Activated CD4-positive, alpha-beta T cell treated with anti-CD3 and anti-CD28 coated beads, Interleukin-10, Interleukin-2, amounts not matched to agents 100 ng/mL and 50 ng/mL, durations not matched to agents 16 hours and 8 hours (primary cell): ENCODE measurements at places on chromosomes 1 and 21.

- DNase-seq: no peak
Measured at GRCh38 chr1:116496380-116496779, 74.4 kb downstream of the CD58 start.

DNA sequence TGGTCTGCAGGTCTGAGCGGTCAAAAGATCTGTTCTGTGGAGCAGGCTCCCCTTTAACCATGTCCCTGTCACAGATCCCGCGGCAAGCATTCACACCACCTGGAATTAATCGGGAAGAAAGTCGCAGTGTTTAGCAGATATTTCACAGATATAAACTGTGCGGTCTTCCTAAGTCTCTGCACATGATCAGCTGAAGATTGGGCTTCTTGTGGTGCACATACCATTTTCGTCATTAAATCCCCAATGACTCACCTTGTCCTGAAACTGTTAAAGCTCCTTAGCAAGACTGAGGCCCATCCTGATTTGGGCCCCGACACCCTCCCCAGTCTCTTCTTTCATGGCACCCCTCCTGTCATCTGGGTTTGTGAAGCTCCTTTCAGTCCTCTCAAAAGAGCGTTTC is 158.8 kb downstream of the KIF26B start:
- DNase-seq: no peak

DNA sequence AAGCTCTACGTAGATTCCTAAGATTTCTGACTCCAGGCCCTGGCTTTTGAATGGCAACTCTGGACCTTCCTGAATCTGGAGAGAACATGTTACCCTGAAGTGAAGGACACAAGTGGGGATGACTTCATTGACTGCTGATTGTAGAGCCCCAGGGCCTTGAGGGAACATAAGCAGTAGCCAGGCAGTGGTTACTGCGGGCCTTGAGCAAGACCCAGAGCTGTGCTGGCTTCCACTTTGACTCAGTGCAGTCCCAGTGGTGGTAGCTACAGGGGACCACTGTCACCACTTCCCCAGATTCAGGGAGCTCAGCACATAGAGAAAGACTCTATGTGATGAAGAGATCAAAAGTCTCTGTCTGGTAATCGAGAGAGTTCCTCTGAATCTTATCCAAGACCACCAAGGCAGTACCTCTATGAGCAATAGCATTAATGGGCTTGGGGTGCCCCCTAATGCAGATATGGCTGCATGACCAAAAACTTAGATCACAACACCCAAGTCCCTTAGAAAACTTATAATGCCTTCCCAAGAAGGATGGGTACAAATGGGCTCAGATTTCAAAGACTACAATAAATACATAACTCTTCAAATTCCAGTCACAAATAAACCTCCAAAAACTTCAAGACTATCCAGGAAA is 1278.3 kb downstream of the AMY1C start:
- no peak for DNase-seq

DNA sequence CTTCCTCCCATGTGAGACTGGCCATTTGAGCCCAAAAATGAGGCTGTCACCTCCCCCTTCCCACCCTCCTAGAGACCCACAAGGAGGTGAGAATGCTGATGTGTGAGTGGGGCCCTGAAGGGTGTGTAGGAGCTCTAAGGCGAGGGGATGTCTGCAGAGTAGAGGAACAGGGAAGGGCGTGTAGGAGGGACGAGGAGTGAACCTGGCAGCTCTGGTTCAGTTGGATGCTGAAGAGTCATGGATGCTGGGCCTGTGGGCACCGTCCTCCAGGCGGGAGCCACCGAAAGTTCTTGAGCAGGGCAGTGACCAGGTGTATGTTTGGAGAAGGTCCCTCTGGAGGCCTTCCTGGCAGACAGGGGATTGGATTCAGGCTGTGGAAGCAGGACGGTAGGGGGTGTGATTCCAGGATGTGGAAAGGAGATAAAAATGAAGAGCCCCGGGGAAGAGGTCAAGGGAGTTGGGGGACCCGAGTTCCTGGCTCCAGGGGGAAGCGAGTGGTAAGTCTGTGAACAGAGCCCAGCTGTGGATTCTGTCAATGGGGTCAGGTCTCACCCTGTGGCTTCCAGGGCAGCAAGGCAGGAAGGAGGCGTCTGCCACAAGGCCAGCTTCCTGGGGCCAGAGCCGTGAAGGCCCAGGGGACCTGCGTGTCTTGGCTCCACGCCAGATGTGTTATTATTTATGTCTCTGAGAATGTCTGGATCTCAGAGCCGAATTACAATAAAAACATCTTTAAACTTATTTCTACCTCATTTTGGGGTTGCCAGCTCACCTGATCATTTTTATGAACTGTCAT is 7.9 kb downstream of the SAMD11 start:
- DNase-seq: no peak

DNA sequence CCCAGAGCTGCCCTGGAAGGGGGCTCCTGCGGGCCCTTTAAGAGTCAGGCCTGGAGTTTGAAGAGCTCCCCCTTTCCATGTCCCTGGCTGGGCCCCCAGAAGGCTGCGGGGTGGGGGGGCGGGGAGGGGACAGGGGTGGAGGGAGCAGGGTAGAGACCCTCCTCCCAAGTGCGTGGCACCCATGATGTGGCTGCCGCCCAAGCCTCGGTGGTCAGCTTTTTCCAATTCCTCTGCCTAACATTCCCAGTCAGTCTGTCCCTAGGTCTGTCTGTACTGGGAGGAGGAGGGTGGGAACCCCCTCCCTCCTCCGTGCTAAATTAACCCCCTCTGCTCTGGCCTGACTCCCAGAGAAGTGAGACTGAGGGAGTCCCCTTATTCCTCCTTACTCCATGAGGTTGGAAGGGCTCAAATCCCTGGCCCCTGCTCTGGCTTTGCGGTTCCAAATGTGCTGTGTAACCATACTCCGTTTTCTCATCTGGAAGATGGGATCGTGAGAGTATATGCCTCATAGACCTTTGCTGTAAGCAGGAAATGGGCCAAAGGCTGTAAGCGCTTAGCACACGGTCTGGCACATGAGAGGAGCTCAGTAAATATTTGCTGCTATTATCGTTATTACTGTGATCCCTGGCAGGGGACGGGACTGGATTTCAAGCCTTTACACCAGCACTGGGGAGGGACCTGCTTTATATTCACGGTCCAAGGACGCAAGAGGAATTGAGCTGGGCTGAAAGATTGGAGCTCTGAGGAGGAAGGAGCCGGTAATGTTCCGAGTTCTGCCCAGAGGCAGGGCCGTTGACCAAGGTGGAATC is 658 bp upstream of the COL16A1 start:
- DNase-seq: peak; percentile 9

DNA sequence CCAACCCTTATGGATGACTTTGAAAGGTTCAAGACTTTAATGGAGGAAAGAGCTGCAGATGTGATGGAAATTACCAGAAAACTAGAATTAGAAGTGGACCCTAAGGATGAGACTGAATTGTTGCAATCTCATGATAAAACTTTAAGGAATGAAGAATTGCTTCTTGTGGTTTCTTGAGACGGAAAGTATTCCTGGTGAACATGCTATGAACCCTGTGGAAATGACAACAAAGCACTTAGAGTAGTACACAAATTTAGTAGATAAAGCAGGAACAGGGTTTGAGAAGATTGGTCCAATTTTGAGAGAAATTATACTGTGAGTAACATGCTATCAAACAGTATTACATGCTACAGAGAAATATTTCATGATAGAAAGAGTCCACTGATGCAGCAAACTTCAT is 215.4 kb downstream of the OMA1 start:
- no peak for DNase-seq

- DNase-seq: no peak
Measured at GRCh38 chr1:203269654-203270020, 35.7 kb upstream of the BTG2 start.

DNA sequence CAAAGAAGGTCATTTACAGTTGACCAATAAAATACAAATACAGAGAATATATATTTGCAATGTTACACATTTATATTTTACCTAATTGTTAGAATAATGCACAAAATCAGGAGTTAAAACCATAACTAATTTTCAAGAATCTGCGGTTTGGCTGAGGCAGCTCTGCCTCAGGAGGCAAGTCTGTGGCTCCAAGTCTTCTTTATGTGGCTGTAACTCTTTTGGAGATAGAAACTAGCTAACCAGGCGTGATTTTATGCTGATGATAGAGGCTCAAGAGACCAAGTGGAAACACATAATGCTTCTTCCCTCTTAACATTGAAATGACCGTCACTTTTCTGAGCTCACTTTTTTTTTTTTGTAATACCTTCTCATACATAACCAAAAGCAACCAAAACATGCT is 744.7 kb upstream of the CXADR start:
- no peak for DNase-seq

GRCh38 chr1:51506537-51506936 is 12.5 kb downstream of the EPS15 start:
- peak; percentile 19 for DNase-seq

DNA sequence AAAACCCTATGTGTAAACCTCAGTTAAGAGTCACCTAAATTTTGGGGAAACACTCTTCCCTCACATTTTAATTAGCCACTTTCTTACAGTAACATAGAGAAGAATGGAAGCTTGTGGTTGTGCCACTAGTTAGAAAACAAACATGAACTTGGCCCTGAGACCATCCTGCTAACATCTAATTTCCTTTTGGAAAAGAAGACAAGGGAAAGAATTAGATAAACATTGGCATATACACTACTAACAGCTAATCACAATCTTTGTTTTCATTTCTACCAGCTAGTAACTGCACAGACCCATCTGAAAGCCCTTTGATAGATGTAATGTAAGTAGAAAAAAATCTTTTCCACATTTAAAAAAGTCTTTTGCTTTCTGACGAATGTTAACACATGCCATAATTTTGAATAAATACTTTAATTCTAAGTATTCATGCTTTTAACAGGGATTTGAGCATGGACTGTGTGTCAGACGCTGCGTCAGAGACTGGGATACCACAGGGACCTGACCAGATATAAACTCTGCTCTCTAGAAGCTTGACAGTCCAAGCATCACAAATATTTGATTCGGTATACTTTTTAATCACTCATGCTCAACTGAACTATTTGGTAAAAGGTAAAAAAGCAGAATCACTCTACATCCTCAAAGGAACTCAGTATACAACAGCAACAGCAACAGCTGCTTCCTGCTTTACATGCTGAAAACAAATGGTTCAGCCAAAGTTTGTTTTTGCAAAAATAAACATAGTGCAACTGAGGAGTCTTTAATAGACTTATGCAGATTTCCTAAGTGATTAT is 30.2 kb downstream of the DPH5 start:
- DNase-seq: no peak

DNA sequence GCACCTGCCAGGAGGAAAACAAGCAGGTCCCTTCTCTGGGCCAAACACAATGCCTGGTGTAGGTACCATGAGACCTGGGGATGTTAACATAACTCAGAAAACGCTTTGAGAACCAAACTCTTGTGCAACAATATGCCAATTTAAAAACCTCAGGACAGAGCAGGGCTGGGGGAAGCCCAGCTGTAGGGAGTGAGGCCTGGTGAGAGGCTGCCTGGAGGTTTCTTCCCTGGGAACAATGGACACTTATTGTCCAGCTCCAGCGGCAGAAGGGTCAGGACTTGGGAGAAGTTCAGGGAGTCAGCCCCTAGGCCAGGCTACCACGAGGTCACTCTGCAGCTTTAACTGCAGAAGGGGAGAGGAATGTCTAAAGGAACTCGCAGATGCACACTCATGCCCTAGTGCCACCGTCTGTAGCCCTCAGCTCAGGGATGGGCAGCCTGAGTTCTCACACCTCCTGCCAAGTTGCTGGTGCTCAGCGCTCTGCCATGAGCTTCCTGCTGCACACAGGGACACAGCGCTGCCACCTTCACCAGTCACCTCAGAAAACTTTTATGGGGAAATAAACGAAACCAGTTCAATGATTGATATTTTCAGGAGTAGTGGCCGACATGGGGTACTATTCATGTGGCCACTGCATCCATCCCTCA is 8.5 kb downstream of the GPR157 start:
- no peak for DNase-seq

- DNase-seq: no peak
Measured at GRCh38 chr1:76868916-76869315, 1.6 kb downstream of the ST6GALNAC5 start.

GRCh38 chr1:18955131-18955440 is 1.4 kb downstream of the IFFO2 start:
- DNase-seq: no peak

GRCh38 chr1:238701024-238701423 is 685.3 kb upstream of the CHRM3 start:
- DNase-seq: no peak

- DNase-seq: no peak
Measured at GRCh38 chr21:14952916-14953315, 111.9 kb downstream of the NRIP1 start.

GRCh38 chr1:204867666-204868339 is 2.9 kb upstream of the NFASC start:
- DNase-seq: no peak

DNA sequence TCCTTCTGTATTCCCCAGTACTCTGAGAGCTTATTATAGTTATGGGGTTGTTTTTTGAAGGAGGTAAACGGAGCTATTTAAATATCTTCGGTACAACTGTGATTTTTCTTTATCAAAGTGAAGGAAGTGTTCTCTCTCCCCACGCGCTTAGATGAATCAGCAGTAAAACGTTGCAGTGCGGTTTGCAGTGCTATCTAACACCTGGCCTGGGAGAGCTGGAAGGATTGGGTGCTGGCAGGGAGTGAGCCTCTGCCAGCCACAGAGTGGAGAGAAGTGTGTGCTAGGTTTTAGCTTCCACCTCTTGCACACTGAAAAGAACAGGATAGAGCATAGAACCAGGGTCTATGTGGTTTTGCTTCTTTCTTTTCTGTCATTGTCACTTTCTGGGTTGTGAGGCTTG is 165.9 kb downstream of the SDCCAG8 start:
- peak; percentile 89 for DNase-seq

GRCh38 chr1:218890451-218890850 is 283.2 kb upstream of the LYPLAL1 start:
- no peak for DNase-seq

- DNase-seq: no peak
Measured at GRCh38 chr1:40454873-40455272, 4.6 kb downstream of the ZFP69B start.

DNA sequence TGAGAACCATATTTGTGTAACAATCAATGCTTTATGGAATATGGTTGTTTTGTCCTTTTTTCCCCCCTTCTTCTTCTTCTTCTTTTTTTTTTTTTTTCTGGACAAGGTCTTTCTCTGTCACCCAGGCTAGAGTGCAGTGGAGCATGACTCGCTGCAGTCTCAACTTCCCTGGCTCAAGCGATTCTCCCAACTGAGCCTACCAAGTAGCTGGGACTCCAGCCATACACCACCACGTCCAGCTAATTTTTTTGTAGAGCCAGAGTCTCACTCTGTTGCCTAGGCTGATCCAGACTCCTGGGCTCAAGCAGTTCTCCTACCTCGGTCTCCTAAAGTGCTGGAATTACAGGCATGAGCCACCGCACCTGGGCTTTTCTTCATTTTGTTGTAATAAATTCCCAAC is 86.7 kb downstream of the FMN2 start:
- DNase-seq: no peak

DNA sequence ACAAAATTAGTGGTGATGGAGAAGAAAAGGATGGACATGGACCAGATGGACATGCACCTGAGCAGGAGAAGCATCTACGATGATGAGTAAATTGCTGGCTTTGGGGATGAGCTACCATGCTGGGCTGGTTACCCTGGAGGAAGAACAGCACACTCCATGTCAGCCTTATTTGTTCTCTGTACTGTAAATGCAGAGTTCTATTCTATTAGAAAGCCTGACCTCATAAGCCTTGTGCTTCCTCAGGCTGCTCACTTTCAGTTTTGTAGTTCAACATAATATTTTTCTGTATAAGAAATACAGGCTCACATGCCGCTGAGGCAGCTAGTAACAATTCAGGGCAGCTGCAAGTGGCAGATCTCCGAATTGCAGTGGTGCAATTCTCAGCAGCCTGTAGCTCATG is 249.6 kb downstream of the PLA2G4A start:
- no peak for DNase-seq
